Kidney epithelial cell (primary cell): ENCODE measurements at places on chromosomes 3 and 15.
A peak's percentile ranks its signal among the peaks of the same experiment; 100 is the strongest.

DNA sequence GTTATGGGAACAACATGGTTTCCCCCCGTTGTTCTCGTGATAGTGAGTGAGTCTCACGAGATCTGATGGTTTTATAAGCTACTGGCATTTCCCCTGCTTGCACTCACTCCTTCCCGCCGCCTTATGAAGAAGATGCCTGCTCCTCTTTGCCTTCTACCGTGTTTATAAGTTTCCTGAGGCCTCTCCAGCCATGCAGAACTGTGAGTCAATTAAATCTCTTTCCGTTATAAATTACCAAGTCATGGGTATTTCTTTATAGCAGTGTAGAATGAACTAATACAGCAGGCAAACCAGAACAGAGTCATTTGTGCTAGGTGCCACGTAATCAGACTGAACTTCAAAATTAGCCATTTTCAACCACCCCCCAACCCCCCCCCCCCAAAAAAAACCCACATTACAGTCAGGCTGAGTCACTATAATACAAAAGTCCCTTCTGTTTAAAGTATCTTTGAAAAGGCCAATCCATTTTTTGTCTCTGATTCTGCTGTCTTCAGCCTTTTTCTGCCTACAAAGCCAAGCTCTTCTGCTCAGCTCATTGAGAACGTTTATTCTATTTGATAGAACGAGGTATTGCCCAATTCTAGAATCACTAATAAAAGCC lies 4.1 kb downstream of the OR4F6 start:
- peak; percentile 79 for DNase-seq

DNA sequence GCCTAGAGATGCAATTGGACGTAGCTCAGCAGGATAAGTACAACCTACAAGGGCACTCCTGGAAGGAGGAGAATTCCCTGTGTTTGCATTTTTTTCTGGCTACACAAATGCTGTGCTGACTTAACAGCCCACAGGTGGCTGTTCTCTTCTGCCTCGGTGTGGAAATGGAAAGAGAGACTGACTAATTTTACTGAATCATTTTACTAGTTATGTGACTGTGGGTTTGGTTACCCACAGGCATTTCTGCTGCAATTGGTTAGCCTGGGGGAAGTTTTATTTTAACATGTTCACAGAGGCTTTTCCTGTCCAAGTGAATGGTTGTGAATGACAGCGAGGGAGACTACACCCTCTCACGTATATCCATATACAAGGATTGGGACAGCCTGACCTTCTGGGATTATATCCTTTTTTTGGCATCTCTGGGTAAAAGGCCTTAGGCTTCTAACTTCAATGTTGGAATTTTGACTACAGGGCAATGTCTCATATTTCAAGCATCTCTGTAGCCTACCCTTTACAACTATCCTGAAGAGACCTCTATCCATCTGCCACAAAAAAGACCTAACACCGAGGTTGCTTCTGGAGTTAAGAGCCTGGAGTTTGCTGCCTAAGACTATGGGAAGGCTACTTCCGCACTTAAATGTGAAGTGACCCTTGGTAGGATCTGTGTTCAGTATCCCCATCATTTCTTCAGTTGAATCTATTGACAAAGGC lies 67.2 kb upstream of the TP63 start:
- peak; percentile 94 for DNase-seq

- no peak for DNase-seq
Observed at GRCh38 chr15:38874464-38874863, 309.9 kb upstream of the RASGRP1 start.

- no peak for DNase-seq
Observed at GRCh38 chr3:98457543-98457942, 5.5 kb upstream of the OR5K1 start.

- DNase-seq = no peak
Observed at GRCh38 chr3:183988216-183988790, 29.4 kb downstream of the ABCC5 start.

DNA sequence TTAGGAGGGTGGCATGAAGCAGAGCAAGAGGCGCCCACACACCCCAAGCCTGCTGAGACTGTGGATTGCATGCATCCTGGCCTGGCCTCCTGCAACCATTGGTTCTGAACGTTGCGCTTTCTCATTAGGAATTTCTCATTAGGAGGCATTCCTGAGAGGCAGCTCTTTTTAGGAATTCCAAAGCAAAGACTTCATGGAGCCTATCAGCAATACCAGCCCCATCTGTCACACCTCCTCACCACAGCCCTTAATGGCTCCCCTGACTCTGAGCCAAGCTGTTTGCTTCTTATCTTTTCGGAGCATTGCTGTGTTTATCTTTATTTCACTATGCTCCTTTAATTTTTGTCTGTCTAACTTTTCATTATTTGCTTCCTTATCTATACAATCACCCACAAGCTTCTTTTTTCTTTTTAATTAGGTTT lies 226.9 kb downstream of the CACNA2D3 start:
- no peak for DNase-seq

DNA sequence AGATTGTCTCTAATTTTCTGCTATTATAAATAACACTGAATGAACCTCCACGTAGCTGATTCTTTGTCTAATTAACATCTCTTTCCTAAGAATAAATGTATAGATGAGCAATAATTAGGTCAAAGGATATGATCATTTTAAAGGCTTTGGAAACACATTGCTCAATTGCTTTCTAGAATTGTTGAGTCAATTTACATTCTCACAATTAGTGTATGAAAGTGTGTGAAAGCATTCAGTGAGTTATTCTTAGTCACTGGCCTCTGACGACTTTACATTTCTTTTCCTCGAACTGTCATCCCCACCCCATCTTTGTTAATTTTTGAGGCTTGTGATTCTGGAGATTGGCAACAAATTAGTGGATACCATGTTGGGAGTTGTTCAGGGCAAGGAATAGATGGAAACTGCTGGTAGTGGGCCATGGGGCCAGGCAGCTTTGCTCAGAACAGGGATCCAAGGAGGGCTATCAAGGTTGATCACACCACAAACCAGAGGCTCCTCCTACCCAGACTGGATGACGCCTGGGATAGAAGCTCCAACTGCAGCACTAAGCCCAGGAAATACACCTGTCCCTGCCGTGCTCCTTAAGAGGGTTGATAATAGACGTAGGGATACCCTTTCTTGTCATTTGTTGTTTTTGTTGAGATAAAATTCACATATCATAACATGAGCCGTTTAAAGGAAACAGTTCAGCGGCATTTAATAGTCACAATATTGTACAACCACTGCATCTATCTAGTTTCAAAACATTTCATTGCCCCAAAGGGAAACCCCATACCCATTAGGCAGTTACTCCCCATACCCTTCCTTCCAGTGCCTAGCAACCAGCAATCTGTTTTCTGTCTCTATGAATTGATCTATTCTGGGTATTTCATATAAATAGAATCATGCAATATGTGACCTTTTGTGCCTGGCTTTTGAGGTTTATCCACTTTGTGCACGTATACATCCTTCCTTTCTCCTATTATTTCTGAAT lies 27.9 kb downstream of the EIF1B start:
- DNase-seq = no peak

DNA sequence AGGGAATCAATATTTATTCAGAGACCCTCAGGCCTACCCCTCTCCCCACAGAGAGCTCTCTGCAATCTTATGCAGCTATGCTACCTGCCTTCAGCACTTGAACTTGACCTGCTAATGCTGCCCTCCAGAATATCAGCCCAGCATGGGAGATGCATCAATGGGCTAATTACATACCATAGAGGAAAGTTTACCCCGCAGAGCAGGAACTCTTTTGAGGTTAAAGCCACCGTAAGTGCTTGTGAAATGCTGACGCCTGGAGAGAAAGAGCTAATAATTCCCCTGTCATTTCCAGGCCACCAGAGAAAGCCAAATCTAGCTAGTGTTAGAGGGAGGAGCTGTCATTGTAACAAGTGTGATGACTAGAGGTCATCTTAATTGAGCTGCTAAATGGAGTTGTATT lies 127.5 kb downstream of the CHST2 start:
- DNase-seq = no peak

- no peak for DNase-seq
Observed at GRCh38 chr15:98777426-98777825, 129.1 kb downstream of the IGF1R start.

DNA sequence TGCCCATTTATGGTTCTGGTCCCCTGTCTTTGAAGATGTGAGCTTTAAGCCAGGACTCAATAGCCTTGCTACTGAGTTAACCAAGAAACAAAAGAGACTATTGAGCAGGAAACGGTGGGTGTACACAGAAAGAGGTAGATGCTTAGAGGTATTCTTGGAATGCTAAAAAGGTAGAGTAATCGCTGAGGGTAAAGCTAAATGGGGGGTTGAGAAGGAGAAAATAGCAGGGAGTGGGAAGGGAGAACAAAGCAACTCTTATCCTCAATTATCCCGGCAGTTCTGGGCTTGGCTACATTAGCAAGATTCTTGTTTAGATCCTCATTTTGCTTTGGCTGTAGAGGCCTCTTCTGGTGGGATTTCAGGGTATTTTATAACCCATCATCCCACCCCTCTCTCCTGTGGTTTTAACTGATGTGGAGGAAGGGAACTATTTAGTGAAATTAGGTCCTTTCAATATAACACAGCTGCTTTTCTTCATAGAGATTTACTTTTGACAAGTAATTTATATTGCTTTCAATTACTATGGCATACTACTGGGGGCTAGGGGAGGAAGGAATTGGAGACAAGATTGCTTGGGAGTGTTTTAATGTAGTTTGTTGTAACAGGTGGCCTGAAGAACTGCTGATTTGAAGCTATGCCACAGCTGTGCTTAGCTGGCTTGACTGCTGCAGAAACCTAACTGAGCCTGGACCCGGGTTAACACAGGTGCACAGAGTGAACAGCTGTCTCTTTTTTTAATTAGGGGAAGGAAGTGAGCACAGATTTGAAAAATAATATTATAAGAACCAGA lies 234.3 kb upstream of the CCDC54 start:
- no peak for DNase-seq

DNA sequence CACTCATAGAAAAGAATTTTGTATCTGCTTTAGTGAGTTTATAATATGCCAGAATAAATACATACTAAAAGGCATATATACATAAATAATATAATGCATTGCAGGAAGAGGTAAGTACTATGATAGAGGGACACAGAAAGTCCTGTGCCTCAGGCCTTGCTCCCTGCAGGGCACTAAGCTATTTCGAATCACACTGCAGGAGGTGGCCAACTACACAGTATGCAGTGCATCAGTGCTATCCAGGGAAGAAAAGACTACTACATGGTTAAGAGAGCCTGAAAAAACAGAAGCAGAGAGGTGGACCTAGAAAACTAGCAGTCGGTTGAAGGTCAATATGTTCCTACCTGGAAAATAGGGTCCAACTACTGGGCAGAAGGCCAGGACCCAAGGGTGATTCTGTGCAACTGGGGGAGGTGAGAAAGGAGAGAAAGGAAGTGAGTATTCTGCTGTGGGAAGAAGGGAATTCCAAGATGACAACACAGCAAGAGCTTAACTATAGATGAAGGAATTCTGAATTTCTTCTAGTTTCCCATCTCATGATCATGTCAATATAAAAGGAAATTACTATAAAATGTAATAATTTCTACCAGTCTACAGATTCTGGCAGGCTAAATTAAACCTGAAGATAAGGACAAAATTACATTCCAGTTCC lies 218.0 kb downstream of the ZBTB20 start:
- DNase-seq = no peak

DNA sequence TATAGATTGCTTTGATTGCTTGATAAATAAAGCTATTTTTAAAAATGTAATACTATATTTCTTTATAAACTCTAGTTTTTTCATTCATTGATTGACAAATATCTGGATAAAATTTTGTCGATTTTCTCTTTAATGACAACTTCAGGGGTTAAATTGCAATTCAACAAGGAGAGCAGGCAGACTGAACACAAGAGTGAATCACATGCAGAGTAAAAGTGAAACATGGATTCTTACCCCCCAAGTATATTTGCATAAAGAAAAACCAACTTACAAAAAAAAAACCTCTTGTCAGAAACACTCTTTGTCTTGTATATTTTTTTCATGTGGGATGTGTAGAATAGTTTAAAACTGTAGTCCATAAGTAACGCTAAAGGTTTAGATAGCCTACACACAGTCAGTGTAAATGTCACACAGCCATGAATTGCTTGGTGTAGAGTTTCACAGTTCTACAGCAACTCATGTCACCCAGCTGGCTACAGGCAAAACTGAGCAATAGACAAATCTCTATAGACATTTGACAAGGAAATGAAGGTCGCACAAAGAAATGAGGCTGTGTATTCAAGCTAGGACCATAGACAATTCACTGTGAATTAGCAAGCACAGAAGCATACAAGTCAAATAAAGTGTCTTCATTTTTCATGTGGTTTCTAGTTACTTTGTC lies 141.6 kb downstream of the THRB start:
- DNase-seq = no peak

GRCh38 chr15:75763137-75763611 lies 50.5 kb upstream of the CSPG4 start:
- DNase-seq = no peak

DNA sequence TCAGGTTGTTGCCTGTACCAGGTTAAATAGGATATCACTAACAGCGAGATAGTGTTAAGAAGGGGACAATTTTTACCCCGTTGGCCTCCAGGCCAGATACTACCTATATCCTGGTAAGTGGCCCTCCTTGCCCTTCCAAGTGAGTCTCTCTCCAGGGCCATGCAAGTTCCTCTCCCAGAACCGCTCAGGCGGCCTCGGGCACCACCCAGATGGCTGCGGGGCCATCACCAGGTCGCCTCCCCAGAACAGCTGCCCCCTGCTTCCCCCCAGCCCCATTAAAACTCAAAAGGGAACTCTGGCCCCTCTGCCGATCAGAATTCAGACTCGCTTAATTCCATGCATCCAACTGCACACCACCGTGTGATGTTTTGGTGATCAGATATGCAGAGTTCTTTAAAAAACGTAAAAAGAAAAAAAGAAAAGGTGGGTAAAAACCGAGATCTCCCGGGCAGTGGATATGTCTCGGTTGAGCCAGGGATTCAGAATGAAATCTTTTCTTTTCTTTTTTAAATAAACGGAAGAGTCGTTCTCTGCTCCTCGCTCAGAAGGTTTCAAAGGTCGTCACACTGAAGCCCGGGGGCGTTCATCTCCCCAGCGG lies 1.9 kb upstream of the TRIM71 start:
- DNase-seq = no peak

GRCh38 chr3:4934050-4934449 lies 45.2 kb upstream of the BHLHE40 start:
- no peak for DNase-seq

- no peak for DNase-seq
Observed at GRCh38 chr3:9881441-9881840, 1.4 kb upstream of the CIDEC start.

GRCh38 chr3:73298243-73299183 lies 237.1 kb downstream of the EBLN2 start:
- DNase-seq = no peak

- DNase-seq = peak; percentile 81
Observed at GRCh38 chr15:38226608-38227266, 25.9 kb upstream of the SPRED1 start.

- DNase-seq = no peak
Observed at GRCh38 chr3:162933656-162934055, 1437.0 kb downstream of the OTOL1 start.

- no peak for DNase-seq
Observed at GRCh38 chr3:105608623-105609022, 241.9 kb downstream of the ALCAM start.
